Kidney (tissue), 22 donors: ENCODE measurements at places on chromosomes 13 and 19. TPM values are rescaled to one million over a fixed set of nuclear protein-coding genes. Genes with fewer than 3 reads are reported as not detected.

The ZNF490 gene
- 1.0 TPM for polyA plus RNA-seq

The RAVER1 gene
- 9.1 TPM for polyA plus RNA-seq

The ZSCAN1 gene
- 2.8 TPM for polyA plus RNA-seq

The CKM gene
- 1.3 TPM for polyA plus RNA-seq

- DNase-seq, result peak; percentile 17
These were observed 91.7 kb downstream of the GADD45B start for GRCh38 chr19:2567580-2567979.
